Left ventricle myocardium inferior (tissue), 1 donor: ENCODE measurements at places on chromosomes 1 and 21. TPM values are rescaled to one million over a fixed set of nuclear protein-coding genes. Genes with fewer than 3 reads are reported as not detected.

TMCC2 gene
- total RNA-seq = 2.5 TPM

DEGS1 gene
- 42.2 TPM for total RNA-seq

MAN1C1 gene
- total RNA-seq = 18.0 TPM

GRCh38 chr1:106061586-106062495, 994.6 kb upstream of the PRMT6 start:
- H3K27ac ChIP-seq = no peak overlapping the region
- no peaks in the 10 kb centered on the region for H3K4me1 ChIP-seq
- H3K36me3 ChIP-seq = no peaks in the 10 kb centered on the region
- H3K4me3 ChIP-seq = no peak overlapping the region
- no peaks in the 10 kb centered on the region for H3K27me3 ChIP-seq

GRCh38 chr21:46617267-46618051, 12.6 kb upstream of the S100B start:
- no peaks in the 10 kb centered on the region for H3K27me3 ChIP-seq
- peaks cover 11% of the 10 kb centered on the region for H3K4me1 ChIP-seq
- H3K4me3 ChIP-seq = no peak overlapping the region
- H3K27ac ChIP-seq = no peak overlapping the region
- no peak for DNase-seq

DNA sequence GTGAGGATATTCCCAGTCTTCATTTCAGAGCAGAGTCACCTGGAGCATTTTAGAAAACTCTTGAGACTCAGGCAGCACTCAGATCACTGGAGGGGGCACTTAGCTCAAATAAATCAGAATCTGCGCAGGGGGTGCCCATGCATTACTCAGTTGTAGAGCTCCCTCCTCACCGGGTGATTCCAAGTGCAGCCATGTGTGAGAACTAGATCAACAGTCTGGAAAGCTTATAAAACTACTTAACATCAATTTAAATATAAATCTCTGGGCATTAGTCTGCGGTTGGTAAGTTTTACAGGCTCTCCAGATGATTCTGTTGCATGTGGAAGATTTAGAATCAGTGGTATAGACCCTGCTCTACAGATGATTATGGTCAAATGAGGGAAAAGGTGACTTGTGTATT, 128.6 kb downstream of the ST6GALNAC3 start:
- H3K4me3 ChIP-seq = no peak overlapping the region
- H3K27me3 ChIP-seq = no peaks in the 10 kb centered on the region
- H3K36me3 ChIP-seq = no peaks in the 10 kb centered on the region
- H3K27ac ChIP-seq = no peak overlapping the region
- no peaks in the 10 kb centered on the region for H3K4me1 ChIP-seq

DNA sequence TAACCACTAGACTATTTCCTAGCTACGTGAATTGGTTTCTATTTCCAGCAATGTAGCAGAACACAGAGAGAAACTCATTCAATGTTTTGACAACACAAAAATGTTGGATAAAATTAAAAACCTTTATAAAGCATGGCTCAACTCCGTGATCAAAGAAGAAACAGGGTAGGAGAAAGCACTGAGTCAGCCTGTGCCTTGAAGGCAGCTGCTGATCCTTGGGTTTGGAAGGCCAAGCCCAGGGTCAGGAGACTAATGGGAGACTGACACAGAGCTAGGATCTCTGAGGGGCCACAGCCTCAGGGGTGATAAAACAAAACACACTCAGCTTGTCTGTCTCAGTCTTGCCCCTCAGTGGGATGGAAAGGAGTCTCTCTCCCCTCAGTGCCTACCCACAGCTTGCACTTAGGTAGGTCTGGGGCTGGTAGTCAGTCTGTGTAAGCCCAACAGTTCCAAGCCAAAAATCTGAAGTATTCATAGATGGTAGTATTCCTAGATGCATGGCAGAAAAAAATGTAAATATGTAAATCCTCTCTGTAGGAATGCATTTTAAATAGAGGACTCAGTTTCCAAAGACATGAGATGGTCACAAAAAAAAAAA, 53.3 kb downstream of the B3GALNT2 start:
- DNase-seq = no peak
- H3K27me3 ChIP-seq = no peaks in the 10 kb centered on the region

DNA sequence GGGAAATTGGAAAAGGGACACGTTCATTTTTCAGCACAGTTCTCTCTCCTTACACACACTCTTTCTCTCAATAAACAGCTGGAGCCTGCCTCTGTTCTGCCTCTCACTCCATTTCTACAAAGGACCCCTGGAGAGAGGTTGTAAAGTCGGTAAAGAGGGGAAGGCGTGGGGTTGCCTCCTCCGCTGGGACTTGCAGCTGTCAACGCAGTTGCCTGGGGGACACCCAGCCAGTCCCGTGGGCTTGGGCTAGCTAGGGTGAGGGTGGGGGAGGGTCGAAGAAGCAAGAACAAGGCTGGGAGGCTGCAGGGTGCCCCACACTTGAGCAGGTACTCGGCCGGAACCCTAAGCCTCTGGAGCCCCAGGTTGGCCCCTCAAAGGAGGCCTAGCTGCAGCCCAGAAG, 27.6 kb downstream of the C1orf216 start:
- no peaks in the 10 kb centered on the region for H3K4me1 ChIP-seq
- H3K27me3 ChIP-seq = peaks cover 79% of the 10 kb centered on the region
- no peaks in the 10 kb centered on the region for H3K36me3 ChIP-seq
- H3K4me3 ChIP-seq = no peak overlapping the region
- DNase-seq = no peak

GRCh38 chr1:229253151-229253974, 17.5 kb upstream of the RAB4A start:
- H3K27me3 ChIP-seq = no peaks in the 10 kb centered on the region
- H3K27ac ChIP-seq = no peak overlapping the region
- no peaks in the 10 kb centered on the region for H3K36me3 ChIP-seq
- no peak for DNase-seq
- H3K4me1 ChIP-seq = peaks cover 12% of the 10 kb centered on the region
